Kidney (tissue), 22 donors: ENCODE measurements at places on chromosomes 7 and 10. TPM values are rescaled to one million over a fixed set of nuclear protein-coding genes. Genes with fewer than 3 reads are reported as not detected.

DNA sequence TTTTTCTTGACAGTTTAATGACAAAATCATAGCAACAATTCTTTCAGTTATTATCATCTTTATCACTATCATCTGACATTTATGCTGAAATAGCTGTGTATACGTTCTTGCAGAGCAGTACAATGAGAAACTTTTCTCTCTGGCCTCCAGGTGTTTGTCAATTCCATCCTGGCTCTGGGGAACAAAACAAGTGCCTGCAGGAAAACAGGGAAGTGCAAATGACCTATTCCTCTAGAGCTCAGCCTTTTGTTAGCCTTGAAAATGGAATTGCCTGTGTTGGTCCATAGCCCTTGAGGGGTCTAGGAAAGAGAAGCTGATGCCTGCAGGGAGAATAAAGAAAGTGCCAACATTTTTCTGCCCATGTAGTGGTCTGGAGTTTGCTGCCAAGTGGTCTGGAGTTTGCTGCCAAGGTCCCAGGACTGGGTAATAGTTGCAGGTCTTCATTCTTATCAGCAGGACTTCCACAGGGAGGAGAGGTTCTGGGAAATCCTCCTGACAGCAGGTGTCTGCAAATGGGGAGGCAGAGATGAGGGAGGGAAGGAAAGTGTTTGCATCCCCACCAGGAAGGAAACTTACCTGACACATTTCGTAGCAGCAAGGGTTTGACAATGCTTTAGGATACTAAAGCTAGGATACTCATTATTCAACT is 10.1 kb upstream of the CSTF2T start:
- no peaks in the 10 kb centered on the region for H3K27me3 ChIP-seq
- no peak overlapping the region for H3K4me3 ChIP-seq
- H3K4me1 ChIP-seq, result no peaks in the 10 kb centered on the region
- H3K27ac ChIP-seq, result no peak overlapping the region
- DNase-seq, result no peak

DNA sequence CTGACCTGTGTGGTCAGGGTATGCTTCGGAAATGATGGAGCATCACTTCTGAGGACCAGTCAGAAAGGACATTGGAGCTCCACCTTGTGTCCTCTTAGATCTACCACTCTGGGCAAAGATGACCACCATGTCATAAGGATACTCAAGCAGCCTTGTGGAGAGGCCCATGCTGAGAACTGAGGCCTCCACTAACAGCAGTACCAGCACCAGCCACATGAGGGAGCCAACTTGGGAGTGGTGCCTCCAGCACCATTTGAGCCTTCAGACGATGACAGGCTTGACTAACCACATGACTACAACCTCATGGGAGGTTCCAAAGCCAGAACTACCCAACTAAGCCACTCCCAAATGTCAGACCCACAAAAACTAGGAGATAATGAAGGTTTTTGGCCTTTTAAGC is 116.0 kb downstream of the NPTX2 start:
- H3K36me3 ChIP-seq, result no peaks in the 10 kb centered on the region
- no peak overlapping the region for H3K4me3 ChIP-seq
- no peaks in the 10 kb centered on the region for H3K27me3 ChIP-seq
- no peaks in the 10 kb centered on the region for H3K4me1 ChIP-seq
- H3K27ac ChIP-seq, result no peak overlapping the region

- no peaks in the 10 kb centered on the region for H3K4me1 ChIP-seq
- no peaks in the 10 kb centered on the region for H3K36me3 ChIP-seq
- no peak overlapping the region for H3K4me3 ChIP-seq
- no peaks in the 10 kb centered on the region for H3K27me3 ChIP-seq
- DNase-seq, result no peak
Observed at GRCh38 chr10:73971636-73972354, 26.1 kb upstream of the VCL start.

DNA sequence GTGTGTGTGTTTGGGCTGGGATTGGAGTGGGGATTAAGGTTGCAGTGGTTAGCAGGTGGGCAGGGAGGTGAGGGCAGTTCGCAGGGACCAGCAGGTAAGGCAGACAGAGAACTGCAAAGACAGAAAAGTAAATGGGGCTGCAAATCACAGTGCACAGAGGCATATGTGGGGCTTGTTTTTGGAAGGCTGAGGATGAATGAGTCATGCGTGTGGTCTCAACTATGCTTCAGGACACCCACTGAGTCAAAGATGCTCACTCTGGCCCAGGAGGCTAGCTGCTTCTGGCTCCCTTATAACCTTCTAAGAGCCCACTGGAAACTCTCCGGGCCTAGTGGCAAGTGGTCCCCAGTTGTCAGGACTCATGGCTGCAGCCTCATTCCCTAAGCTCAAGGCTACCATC is 118.2 kb downstream of the ZNF248 start:
- H3K27me3 ChIP-seq, result no peaks in the 10 kb centered on the region
- no peak overlapping the region for H3K4me3 ChIP-seq
- DNase-seq, result no peak
- no peaks in the 10 kb centered on the region for H3K36me3 ChIP-seq

DNA sequence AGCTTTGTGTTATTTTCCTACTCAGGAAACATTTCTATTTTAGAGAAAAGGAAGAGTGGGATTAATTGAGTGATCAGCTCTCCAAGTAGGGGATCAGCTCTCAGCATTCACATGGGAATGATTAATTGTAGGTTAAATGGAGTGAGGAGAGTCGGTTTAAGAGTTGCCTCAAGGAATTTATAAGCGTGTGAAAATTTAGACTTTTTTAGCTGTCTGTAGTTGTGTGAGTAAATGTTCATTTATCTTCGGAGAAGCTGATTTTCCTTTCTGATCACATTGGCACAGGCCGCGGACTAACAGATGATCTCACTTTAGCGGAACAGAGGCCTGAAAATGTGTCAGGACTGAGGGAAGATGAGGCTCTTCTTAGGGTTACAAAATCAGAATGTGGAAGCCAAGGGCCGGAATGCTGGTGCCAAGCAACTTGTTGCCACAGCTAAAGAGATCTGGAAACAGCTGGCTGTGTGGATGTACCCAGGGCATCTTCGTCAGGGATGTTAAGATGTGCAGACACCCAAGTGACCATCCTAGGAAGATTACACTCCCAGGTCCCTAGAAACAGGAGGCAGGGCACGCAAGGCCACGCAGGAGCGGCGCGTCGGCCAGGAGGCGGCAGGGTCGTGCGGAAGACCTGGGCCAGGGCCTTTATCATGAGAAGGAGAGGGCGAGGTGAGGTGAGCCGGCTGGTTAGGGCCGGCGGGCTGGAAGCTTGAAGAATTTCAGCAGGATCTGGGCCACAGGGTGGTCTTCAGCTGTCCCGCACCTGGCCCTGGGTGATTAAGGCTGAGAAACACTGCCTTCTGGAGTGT is 35.1 kb upstream of the TTYH3 start:
- DNase-seq, result no peak
- no peaks in the 10 kb centered on the region for H3K27me3 ChIP-seq
- no peak overlapping the region for H3K27ac ChIP-seq
- H3K4me3 ChIP-seq, result no peak overlapping the region
- H3K4me1 ChIP-seq, result no peaks in the 10 kb centered on the region
- no peaks in the 10 kb centered on the region for H3K36me3 ChIP-seq

- H3K36me3 ChIP-seq, result no peaks in the 10 kb centered on the region
- no peak overlapping the region for H3K4me3 ChIP-seq
Observed at GRCh38 chr10:109996225-109996624, 11.6 kb upstream of the ADD3 start.

DNA sequence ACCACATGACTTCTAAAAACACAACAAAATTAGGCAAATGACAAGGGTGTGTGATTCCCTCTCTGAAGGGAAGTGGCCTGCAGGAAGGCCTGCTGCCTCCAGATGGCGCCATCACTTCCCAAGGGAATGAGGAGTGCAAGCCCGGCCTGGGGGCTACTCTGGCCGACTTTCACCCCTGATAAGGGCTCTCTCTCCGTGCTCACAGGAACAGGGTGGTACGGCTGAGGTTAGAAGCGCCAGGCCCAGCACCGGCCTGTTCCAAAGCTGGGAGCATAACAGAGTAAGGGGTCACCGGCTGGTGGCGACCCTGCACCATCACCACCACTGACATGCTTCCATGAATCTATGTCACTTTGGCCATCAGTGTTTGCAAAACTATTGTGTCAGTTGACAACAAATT is 13.1 kb downstream of the RBP3 start:
- H3K27ac ChIP-seq, result no peak overlapping the region
- H3K4me1 ChIP-seq, result peaks cover 5% of the 10 kb centered on the region
- DNase-seq, result peak; percentile 63

GRCh38 chr7:37784015-37784414 is 64.4 kb upstream of the NME8 start:
- no peak for DNase-seq
- no peak overlapping the region for H3K4me3 ChIP-seq
- no peaks in the 10 kb centered on the region for H3K27me3 ChIP-seq
- H3K27ac ChIP-seq, result no peak overlapping the region
- no peaks in the 10 kb centered on the region for H3K36me3 ChIP-seq
- H3K4me1 ChIP-seq, result no peaks in the 10 kb centered on the region

DNA sequence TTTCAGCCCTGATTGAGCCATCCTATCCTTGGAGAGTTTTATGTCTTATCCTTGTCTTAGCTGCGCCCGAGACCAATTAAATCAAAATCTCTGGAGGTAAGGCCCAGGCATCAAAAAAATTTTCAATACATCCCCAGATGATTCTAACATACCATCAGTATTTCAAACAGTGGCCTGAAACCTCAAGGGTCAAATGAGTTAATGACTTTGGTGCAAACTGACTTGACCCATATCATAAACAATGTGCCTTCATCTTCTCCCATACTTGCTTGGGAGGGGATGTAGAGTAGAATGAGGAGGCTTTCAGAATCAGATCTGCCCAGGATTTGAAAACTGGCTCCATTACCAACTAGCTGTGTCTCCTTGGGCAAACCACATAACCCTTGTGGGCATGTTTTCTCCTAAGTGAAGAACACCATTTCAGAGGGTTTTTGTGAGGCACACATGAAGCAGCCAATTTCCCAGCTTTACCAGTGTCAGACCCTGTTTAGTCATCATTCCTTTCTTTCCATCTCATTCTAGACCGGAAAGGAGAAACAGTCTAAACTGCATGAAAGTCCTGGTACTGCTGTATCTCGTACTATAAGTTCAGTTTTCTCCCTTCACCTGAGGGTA is 35.7 kb upstream of the ATXN7L1 start:
- H3K4me1 ChIP-seq, result no peaks in the 10 kb centered on the region
- H3K4me3 ChIP-seq, result no peak overlapping the region
- no peak for DNase-seq
- no peaks in the 10 kb centered on the region for H3K27me3 ChIP-seq
- H3K36me3 ChIP-seq, result no peaks in the 10 kb centered on the region

DNA sequence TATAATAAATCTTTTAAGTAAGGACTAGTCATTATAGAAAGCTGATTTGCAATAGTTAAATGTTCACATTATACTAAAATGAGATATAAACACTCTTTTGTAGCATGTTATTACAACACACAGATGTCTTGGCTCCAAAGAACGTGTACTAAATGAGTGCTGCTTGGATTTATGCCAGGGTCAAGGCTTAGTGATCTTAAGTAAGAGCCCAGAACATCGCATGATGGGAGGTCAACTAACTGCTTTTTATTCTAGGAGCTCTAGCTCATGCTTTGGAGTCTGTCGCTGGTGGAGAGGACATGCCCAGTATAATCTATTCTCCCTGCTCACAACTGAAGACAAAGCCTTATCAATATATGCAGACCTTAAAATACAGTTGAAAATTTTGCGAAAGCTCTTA is 315.1 kb downstream of the BBS9 start:
- DNase-seq, result no peak
- H3K27ac ChIP-seq, result no peak overlapping the region
- H3K4me3 ChIP-seq, result no peak overlapping the region
- H3K36me3 ChIP-seq, result no peaks in the 10 kb centered on the region

- DNase-seq, result peak; percentile 27
- no peaks in the 10 kb centered on the region for H3K36me3 ChIP-seq
- no peak overlapping the region for H3K27ac ChIP-seq
- H3K27me3 ChIP-seq, result no peaks in the 10 kb centered on the region
Observed at GRCh38 chr10:120423431-120424197, 33.4 kb upstream of the PLPP4 start.

GRCh38 chr7:28539289-28539981 is 127.1 kb downstream of the CREB5 start:
- H3K36me3 ChIP-seq, result no peaks in the 10 kb centered on the region
- H3K27ac ChIP-seq, result no peak overlapping the region
- no peaks in the 10 kb centered on the region for H3K4me1 ChIP-seq
- H3K27me3 ChIP-seq, result no peaks in the 10 kb centered on the region
- DNase-seq, result no peak

GRCh38 chr10:59234816-59235429 is 58.5 kb downstream of the PHYHIPL start:
- H3K27ac ChIP-seq, result no peak overlapping the region
- no peaks in the 10 kb centered on the region for H3K27me3 ChIP-seq
- no peaks in the 10 kb centered on the region for H3K36me3 ChIP-seq
- no peaks in the 10 kb centered on the region for H3K4me1 ChIP-seq

- H3K4me1 ChIP-seq, result no peaks in the 10 kb centered on the region
- no peak overlapping the region for H3K4me3 ChIP-seq
- DNase-seq, result no peak
- no peaks in the 10 kb centered on the region for H3K27me3 ChIP-seq
- H3K27ac ChIP-seq, result no peak overlapping the region
Observed at GRCh38 chr10:95814011-95814727, 58.2 kb downstream of the ENTPD1 start.

DNA sequence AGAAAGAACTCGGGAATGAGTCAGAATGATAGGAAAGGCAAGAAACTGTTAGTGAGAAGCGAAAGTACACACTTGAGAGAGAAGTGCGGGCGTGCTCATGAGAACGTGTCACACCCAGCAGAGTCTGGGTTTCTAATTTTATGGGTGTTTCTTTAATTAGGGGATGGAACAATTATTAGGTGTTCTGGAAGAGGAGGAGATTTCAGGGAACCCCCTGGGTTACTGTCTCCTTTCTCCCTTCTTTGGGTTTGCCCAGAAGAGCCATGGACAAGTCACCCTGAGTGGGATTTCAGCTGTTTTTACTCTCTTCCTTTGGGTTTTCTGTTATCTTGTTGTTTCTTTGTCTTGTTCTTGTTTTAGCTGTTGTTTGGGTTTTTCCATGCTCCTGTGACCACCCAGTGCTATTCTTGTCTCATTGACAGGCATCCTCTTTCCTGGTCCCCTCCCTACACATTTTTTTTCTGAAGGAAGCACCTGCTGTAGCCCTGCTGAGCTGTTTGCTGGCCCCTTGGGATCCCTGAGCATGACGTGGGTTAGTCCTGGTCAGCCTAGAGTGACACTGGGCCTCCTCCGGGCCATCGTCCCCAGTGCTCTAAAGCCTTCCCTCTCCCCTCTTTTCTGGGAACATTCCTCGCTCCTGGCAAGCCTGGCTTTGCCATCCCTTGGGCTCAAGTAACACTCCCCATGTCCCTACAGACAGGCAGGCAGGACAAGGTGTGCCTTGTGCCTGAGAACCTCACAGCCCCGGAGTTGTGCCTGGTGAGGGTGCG is 3.5 kb downstream of the SH2D4B start:
- no peaks in the 10 kb centered on the region for H3K4me1 ChIP-seq
- no peaks in the 10 kb centered on the region for H3K36me3 ChIP-seq
- no peak for DNase-seq
- H3K4me3 ChIP-seq, result no peak overlapping the region
- H3K27ac ChIP-seq, result no peak overlapping the region

The MKI67 gene
- 2.4 TPM for total RNA-seq

The ADAM22 gene
- total RNA-seq, result 7.9 TPM

The GSAP gene
- total RNA-seq, result 29.4 TPM

The DENND11 gene
- 22.6 TPM for total RNA-seq

The SORCS3 gene
- 1.1 TPM for total RNA-seq

The GPR146 gene
- total RNA-seq, result 10.3 TPM

The BPGM gene
- 21.2 TPM for total RNA-seq

The AFAP1L2 gene
- total RNA-seq, result 24.0 TPM
